ENCODE measurements at places on chromosomes 7 and 10.

DNA sequence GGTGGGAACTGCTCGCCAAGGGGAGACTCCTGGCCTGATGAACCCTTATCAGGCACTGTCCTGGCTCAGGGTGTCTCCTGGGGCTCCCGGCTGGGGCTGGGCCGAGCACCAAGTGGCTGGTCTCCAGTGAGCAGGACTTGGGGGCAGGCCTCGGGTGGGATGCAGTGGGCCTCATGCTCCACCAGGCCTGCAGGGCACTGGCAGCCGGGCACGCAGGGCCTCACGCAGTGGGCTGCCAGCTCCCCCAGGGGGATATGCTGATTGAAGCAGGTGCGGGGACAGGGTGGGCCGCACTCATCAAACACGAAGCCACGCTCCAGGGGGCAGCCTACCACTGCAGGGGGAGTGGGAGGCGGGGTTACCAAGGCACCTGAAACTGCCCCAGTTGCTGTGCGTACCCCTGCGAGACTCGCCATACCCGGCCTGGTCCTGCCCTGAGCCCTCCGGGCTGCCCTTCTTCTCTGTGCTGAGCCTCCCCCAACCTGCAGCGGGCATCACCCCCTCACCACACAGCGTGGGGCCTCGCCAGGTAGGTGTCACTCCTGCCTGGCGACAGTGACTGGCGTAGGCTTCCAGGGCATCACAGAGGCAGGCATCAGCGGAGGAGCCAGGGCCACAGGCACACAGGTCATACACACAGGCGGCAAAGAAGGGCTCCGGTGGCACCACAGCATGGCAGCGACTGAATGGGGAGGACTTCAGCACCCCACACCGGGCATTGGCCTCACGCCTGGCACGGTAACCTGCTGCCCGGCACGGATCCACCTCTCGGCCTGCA, 14.5 kb downstream of the ATP6V1F start:
- no peak for DNase-seq

- no peak for DNase-seq
These were observed 14.1 kb downstream of the ZNF398 start for GRCh38 chr7:149161241-149161848.

DNA sequence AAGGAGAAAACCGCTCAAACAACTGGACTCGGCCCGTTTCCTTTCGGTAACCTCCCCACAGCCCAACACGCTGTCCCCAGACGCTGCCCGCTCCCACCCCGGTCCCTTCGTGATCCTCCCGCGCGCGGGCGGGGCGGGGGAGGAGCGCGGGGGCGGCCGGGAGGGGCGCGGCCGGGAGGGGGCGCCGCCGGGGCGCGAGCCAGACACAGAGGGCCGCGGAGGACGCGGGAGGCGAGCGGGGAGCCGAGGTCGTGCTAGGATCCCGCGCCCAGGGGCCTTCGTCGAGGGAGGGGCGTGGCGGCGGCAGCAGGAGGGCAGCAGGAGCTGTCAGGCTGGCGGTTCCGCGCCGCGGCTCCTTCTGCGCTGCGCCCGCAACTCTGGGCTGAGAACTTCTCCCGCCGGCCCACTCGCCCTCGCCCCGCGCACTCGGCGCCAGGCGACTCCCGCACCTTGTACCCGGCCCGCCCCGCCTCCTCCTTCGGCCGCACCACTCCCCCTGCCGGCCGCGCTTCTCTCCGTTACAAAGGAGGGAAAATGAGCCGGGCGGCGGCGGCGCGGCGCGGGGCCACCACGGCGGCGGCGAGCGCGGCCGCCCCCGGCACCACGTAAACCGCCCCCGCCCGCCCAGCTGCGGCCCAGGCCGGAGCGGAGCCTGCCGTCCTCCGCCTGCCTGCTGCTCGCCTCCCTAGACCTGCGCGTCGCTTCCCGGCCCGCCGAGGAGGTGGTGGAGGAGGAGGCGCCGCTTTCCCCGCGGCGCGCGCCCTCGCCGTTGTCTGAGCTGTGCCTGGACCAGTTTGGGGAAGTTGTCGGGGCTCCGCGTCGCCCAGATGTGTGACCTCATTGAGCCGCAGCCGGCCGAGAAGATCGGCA, at the start of gene CDK14:
CDK14 (plus strand) TSS at position 521 of the 870 bp plus-strand sequence; CDS start at position 828, 307 bp downstream.
- peak; percentile 52 for DNase-seq

GRCh38 chr7:32147546-32148268, 77.5 kb upstream of the PDE1C start:
- no peak for DNase-seq

DNA sequence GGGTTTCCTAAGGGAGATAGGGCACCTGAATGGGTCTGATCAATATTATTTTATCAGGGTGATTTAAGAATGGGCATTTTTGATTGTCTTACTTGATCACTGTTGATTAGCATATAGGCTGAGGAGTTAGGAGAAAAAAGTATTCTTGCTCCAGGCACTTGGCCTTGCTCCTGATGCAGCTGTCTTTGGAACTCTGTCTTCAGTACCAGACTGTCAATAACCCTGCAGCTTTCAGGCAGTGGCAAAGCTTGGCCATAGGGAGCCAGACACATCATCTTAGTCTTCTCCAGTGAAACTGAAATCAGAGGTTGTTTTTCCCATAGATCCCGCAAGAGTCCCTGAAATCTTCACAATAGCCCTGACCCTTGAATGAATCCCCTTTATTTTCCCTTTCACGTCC, 47.2 kb downstream of the EXOC4 start:
- no peak for DNase-seq

GRCh38 chr7:55517191-55517633, 55.1 kb downstream of the VOPP1 start:
- no peak for DNase-seq

GRCh38 chr7:43211693-43212092, 99.2 kb downstream of the HECW1 start:
- no peak for DNase-seq

DNA sequence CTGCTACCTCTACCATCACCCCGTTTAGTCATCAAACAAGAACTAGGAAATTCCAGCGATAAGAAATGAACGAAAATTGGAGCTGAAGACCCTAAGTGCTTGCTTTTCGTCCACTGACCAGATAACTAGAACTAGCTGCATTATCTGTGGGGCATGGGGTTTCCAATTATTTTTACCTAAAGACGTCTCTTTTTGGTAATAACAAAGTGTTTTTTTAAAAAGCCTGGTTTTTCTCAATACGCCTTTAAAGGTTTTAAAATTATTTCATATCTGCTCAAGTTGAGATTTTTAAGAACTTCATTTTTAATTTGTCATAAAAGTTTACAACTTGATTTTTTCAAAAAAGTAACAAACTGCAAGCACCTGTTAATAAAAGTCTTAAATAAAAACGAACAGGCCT, 104.2 kb downstream of the GALNT11 start:
- no peak for DNase-seq

DNA sequence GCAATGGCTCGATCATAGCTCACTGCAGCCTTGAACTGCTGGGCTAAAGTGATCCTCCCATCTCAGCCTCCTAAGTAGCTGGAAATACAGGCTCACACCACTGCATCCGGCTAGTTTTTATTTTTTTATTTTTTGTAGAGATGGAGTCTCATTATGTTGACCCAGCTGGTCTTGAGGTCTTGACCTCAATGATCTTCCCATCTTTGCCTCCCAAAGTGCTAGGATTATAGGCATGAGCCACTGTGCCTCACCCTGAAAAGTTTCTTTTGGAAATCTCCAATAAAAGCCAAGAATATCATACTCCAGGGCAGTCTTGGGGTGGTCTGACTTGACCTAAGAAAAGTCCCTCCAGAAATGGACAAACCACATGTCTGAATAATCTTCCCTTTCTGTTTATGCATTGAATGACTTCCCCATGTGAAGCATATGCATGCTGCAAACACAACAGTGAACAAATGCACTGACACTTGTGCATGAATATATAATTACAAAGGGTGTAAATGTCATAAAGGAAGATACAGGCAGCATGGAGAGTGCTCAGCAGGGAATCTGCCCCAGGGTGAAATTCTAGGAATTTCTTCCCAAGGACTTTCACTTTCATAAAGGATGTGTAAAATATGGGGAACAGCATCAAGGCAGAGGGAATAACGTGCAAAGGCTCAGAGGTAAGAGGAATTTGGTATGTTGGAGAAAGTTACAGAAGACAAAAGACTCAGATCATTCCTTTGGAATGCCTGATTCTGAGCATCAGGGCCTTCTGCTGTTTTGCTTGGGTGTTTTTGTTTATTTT, 142.4 kb upstream of the LYZL1 start:
- no peak for DNase-seq

DNA sequence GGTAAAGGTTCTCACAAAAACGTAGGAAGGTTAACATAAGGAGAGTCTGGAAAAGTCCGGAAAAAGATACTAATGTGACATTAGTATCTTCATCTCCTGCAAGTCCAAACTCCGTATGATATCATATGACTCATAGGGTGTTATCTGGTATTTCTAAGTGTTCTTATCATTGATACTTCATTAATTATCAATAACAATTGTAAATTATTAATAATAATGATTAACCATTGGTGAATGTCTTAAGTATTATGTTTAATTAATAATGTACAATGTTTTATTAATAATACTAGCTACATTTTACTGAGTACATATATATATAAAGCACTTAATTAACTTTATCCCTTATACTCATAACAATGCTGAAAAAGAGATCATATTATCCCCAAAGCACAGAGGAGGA, 402.4 kb downstream of the SEMA3D start:
- DNase-seq = no peak

- no peak for DNase-seq
These were observed at the start of gene COL26A1 for GRCh38 chr7:101362334-101363195. TSS of gene COL26A1 (plus strand) at chr7:101362875. CDS start at chr7:101363033, 158 bp downstream.

DNA sequence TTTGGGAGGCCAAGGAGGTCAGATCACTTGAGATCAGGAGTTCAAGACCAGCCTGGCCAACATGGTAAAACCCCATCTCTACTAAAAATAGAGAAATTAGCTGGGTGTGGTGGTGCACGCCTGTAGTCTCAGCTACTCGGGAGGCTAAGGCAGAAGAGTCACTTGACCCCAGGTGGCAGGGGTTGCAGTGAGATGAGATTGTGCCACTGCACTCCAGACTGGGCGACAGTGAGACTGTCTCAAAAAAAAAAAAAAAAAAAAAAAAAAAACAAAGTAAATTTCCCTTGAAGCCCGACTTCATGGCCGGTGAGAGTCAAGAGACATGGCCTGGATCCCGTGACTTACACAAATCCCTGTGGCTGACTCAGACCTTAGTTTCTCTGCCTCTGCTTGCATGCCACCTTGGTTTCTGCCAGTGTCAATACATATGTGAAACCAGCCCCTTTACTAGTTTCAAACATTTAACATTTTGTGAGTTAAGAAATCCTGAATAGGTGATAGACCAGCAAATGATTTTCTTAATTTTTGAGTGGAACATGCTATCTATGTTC, 62.8 kb downstream of the ZEB1 start:
- no peak for DNase-seq

- no peak for DNase-seq
These were observed 21.0 kb downstream of the CDK6 start for GRCh38 chr7:92815412-92815811.

DNA sequence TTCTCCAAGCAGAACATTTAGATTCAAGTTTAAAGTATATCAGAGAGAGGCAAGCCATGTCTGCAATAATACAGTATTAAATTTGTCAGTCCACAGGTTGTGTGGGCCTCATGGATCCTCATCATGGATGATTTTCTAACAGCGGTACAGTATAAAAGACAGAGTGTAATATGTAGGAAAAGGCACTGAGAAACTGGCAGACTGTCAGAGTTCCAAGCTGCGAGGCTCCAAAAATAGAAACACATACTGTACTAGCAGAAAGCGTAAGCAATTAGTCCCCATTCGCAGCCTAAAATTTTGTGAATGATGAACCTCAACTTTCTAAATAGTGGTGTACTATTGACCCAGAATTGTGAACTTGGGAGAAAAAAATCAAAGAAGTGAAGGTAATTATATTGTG, 933.3 kb downstream of the XPNPEP1 start:
- no peak for DNase-seq

- peak; percentile 86 for DNase-seq
These were observed 27.0 kb downstream of the MMD2 start for GRCh38 chr7:4931943-4932342.

DNA sequence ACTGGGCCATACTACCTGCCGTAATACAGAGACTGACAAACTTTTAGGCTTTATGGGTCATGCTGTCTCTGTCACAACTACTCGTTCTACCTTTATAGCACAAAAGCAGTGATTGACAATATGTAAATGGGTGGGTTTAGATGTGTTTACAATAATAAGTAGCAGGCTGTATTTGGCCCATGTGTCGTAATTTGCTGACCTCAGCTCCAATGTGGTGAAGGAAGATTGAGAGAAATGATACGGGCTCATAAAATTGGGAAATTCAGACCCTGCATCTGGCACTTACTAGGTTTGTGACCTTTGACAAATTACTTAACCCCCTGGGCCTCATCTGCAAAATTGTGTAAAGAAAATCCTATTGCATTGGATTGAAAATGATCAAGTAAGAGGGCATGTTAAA, 150.8 kb upstream of the NPSR1 start:
- DNase-seq = no peak

GRCh38 chr7:142516038-142516501, 233.2 kb upstream of the PRSS1 start:
- peak; percentile 71 for DNase-seq

DNA sequence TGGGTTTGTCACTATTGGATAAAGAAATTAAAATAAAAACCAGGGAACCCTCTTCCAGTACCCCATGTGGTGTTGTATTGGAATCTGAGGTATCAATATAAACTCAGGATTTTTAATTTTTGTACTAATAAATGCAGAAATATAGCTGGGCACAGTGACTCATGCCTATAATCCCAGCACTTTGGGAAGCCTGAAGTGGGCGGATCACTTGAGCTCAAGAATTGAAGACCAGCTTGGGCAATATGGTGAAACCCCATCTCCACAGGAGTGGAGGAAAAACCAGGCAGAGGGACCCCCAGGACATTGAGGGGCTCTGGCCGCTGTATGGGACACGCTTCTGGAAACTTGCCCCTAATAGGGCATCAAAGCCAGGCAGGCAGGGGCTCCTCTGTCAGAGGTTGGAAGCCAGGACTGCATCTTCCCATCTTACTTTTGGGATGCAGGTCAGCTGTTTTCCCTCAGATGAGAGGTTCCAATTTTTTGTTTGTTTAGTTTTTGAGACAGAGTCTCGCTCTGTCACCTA, 11.1 kb downstream of the ADIRF start:
- no peak for DNase-seq

DNA sequence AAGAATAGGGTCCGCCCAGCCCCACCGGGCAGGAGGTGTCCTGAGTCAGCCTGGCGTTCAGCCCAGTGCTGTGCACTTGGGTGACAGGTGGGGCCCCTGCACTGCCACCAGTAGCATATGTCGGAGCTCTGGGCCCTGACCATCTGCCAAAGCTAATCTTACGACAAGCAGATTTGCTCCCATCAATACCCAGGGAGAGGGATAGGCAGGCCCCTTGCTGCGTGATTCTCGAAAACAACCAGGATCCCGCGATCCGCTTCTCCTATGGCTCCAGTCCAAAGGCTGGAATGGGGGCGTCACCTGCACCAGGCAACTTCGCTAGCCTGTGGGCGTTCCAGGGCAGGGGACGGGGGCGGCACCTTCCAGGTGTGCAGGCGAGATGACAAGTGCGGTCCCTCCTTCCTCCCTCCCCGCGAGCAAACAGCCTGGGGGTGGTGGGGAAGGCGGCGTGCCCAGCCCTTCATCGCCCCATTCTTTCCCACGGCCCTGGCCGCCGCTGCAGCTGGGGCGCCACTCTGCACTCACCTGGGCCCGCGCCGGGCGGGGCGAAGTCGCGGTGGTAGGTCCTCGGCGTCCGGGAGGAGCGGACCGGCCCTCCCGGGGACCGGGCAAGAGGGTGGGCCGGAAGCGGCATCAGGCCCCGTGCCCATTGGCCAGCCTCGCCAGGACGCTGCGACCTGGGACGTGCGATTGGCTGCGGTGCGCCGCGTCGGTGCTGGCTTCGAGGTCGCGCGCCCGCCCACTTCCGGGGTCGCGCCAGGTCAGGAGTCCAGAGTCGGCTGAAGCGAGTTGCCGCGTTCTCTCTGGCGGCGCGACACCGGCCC, at the start of gene TECPR1:
TECPR1 (minus strand) TSS at position 632 of the 824 bp plus-strand sequence. CDS start 6,086 bp downstream, outside the sequence.
- peak; percentile 90 for DNase-seq

GRCh38 chr7:139749545-139749944, 28.3 kb downstream of the HIPK2 start:
- no peak for DNase-seq
